Germinal center (tissue), 1 donor: ENCODE measurements at places on chromosomes 7 and 10.

- no peak for DNase-seq
These were observed 158.0 kb downstream of the C7orf25 start for GRCh38 chr7:42753811-42754363.

DNA sequence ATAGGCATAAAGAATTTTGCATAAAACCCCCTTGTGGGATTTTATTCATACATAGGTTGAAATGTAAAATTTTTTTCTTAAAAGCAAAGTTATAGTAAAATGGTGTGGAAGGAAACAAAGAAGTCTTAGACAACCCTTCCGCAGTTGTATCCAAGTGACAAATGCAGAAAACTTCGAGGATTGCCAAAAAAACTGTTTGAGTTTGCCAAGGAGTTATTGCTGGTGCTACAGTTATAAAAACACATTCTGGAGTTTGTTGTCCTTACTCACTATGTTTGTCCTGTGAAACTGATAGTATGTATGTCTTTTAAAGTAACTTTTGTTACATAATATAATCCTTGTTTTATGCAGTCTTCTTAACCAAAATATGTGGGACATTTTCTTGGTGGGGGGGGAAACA is 120.3 kb downstream of the FOXP2 start:
- no peak for DNase-seq

GRCh38 chr10:124106241-124106879 is 13.0 kb upstream of the CHST15 start:
- DNase-seq = peak; percentile 69

- no peak for DNase-seq
These were observed 26.2 kb downstream of the PRKAR2B start for GRCh38 chr7:107070710-107071109.

DNA sequence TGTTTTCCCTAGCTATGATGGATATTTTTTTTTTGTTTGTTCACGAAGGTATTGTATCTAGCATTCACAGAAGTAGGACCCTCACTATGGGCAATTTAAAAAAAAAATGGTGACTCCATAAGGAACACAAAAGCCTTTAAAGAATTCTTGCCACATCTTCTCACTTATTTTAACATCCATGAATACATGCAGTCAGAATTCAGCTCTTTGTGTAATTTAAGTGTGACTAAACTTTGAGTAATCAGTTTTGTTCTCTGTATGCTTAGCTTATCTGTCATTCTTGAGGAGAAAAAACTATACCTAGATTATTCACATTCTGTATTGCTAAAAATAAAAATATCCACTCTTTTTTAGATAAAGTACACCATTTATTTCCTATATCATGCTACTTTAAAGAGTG is 313.2 kb upstream of the KCND2 start:
- DNase-seq = no peak

- DNase-seq = no peak
These were observed 124.4 kb upstream of the SP8 start for GRCh38 chr7:20911081-20911480.
